ENCODE measurements at places on chromosomes 6 and 20.
A peak's percentile ranks its signal among the peaks of the same experiment; 100 is the strongest.

GRCh38 chr6:150412221-150412620 lies 43.4 kb downstream of the IYD start:
- no peak for DNase-seq

DNA sequence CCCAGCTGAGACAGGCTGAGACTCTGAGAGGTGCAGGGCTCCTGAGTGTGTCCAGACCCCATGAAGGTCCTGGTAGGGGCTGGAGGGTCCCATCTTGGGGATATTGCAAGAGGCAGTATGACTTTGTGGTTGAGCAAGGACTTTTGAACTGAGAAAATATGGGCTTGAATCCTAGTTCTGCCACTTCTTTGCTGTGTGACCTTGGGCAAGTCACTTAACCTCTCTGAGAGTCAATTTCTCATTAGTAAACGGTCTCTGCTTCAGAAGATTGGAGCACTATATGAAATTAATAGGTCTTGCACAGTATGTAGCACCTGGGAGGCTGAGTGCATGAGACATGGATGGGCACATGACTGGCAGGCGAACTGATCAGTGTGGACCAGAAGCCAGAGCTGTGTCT lies 42.7 kb downstream of the TFEB start:
- DNase-seq, result no peak

DNA sequence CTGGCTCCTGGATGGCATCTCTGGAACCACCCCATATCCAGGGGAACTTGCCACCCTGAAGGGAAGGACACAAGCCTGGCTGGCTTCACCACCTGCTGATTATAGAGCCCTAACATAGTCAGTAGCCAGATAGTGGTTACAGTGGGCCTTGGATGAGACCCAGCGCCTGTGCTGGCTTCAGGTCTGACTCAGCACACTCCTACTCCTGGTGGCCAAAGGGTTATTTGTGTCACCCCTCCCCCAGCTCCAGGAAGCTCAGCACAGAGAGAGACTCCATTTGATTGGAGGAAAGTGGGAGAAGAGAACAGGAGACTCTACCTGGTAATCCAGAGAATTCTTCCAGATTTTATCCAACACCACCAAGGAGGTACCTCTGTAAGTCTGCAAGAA lies 12.8 kb downstream of the SNX14 start:
- DNase-seq, result no peak

- no peak for DNase-seq
These were observed 5.1 kb upstream of the ULBP2 start for GRCh38 chr6:149936743-149937142.

- DNase-seq, result no peak
These were observed 182.5 kb downstream of the MAFB start for GRCh38 chr20:40506537-40506939.

GRCh38 chr20:33796263-33796906 lies 14.8 kb upstream of the CHMP4B start:
- no peak for DNase-seq

DNA sequence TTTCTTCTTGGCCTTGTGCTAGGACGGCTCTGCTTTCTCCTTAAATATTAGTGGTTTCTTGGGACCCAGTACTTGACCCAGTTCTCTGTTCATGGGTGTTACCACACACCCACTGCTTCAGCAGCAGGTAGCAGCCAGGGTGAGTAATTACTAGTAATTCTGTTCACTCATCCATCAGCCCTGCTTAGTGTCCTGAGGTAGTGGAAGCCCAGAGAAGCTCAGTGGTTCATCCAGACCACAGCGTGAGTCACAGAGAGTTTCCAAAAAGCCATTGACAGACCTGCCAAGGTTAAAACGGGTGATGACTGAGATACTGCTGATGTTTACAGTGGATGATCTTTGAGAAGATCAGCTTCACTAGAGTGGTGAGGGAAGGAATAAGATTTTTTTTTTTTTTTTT lies 51.7 kb upstream of the HINT3 start:
- DNase-seq, result peak; percentile 14

DNA sequence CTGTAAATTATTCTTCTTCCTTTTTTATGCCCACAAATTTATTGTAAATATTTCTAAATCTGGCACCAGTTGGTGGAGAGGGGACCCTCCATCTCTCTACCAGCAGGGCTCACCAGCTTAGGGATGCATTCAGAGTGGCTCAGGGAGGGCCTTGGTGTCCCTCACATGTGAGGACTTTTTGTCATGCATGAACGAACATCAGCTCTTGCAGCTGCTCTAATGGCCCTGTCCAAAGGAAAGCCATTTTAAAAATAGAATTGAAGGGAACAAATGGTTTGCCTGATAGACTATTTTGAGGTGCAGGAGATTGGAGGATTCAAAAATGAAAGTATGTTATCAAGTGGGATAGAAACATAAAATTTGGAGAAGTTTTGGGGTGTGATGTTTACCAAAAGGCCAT lies 37.5 kb upstream of the KLHL31 start:
- no peak for DNase-seq

Data from stimulated activated CD4-positive, alpha-beta T cell treated with anti-CD3 and anti-CD28 coated beads, Interleukin-2, amount 100 ng/mL, for 4 hours (primary cell).